ENCODE measurements at places on chromosomes 5 and 9.

- DNase-seq = no peak
Observed at GRCh38 chr9:5557606-5558587, 47.6 kb downstream of the PDCD1LG2 start.

GRCh38 chr5:102545175-102545574 lies 46.4 kb upstream of the SLCO6A1 start:
- DNase-seq = no peak

DNA sequence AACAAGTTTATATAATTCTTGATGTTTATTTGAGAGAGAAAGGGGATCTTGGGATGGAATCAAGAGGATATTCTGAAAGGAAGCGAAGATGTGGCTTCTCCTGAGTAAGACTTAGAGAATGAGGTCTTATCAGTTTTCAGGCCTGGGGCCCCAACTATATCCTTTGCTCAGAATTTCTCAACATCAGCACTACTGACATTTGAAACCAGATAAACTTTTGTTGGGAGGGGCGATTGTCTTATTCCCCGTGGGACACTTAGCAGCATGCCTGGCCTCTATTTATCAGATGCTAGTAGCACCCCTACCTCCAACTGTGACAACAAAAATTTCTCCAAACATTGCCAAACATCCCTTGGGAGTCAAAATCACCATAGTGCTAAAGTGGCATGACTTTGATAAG lies 567.7 kb downstream of the MAT2B start:
- DNase-seq = no peak

DNA sequence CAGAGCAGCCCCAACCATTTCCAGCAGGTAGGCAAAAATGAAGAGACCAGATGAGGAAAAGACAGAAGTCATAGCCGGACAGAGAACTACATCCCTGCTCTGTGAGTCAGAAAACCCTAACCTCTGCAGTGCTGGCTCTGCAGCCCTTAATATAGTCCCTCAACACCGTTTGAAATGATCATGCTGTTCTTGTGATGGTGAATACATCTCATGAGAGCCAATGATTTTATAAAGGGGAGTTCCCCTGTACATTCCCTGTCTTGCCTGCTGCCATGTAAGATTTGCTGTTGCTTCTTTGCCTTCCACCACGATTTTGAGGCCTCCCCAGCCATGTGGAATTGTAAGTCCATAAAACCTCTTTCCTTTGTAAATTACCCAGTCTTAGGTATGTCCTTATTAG lies 216.8 kb upstream of the RFX3 start:
- DNase-seq = no peak
